ENCODE measurements at places on chromosomes 2 and 18. TPM values are rescaled to one million over a fixed set of nuclear protein-coding genes. Genes with fewer than 3 reads are reported as not detected.

DNA sequence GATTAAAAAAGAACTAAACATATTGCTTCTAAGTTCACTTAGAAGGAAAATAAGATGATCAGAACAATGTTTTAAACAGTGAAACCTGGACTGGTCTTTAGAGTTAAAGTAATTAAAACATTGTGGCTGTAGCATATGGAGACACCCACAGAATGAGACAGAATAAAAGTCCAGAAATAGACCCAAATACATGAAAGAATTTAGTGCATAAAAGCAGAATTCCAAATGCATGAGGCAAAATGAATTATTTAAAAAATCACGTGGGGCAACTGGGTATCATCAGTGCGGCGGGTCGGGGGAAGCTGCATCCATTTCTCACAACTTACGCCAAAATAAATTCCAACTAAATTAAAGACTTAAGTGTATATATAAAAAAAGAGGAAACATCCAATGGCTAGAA is 12.1 kb downstream of the RNF149 start:
- DNase-seq, result no peak

DNA sequence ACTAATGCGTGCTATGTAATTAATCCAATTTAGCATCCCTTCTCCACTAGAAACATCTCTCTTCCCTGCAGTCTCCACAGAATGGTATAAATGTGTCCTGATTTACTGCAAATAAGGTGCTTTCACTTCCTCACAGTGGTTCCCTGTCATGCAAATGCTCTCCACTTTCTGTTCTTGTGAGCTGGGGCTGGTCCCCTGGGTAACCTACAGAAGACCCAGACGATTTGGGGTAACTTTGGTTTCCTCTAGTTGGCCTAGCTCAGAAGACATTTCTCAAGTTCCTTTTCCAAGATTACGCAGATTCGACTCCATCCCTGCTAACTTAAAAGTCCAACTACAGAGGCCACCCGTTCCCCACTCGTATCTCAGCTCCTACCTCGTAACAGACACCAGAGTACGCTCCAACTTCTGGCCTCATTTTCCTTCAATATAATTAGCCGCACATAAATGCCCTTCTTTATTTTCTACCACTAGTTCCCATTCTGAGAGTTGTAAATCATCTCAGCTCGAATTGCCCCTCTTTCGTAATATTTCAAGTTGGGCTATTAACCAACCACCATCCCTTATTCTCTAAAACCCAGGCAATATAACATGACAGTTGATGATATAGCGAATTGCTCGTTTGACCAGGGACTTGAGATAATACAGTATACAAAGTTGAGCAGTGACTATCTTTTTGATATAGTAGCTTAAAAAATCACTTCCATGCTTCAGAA is 28.8 kb upstream of the NEDD4L start:
- DNase-seq, result no peak

Gene MYO3B
- 0.23 TPM for total RNA-seq

Gene GATA6
- total RNA-seq, result not detected

GRCh38 chr18:63083555-63083954 is 236.0 kb downstream of the BCL2 start:
- no peak for DNase-seq

GRCh38 chr2:150676747-150677383 is 189.4 kb upstream of the RND3 start:
- no peak for DNase-seq

Data from activated CD8-positive, alpha-beta T cell treated with anti-CD3 and anti-CD28 coated beads, Interleukin-2, amount 10 ng/mL, durations not matched to agents 7 days and 5 days (primary cell).